ENCODE measurements at places on chromosomes 6 and 20.

- no peak for DNase-seq
Observed at GRCh38 chr20:5491455-5491854, 174.7 kb upstream of the PROKR2 start.

DNA sequence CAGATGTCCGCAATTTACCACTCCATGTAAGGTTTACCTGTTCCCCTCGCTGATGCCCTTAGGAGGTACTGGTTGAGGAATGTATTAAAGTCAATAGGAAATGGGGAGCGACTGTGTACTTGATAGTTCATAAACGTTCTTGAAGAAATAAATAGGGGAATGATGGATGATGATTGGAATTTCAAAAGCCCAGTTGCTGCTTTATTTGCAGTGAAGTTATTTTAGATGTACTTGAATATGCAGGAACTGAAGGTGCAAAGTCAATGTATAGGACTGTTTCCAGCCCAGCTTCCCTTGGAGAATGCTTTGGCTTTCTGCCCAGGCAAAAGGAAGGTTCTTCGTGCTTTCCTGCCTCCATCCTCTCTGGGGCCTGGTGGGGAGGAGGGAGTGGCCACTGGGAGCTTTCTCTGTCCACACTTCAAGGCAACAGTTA, 19.8 kb downstream of the ADGRF5 start:
- no peak for DNase-seq

DNA sequence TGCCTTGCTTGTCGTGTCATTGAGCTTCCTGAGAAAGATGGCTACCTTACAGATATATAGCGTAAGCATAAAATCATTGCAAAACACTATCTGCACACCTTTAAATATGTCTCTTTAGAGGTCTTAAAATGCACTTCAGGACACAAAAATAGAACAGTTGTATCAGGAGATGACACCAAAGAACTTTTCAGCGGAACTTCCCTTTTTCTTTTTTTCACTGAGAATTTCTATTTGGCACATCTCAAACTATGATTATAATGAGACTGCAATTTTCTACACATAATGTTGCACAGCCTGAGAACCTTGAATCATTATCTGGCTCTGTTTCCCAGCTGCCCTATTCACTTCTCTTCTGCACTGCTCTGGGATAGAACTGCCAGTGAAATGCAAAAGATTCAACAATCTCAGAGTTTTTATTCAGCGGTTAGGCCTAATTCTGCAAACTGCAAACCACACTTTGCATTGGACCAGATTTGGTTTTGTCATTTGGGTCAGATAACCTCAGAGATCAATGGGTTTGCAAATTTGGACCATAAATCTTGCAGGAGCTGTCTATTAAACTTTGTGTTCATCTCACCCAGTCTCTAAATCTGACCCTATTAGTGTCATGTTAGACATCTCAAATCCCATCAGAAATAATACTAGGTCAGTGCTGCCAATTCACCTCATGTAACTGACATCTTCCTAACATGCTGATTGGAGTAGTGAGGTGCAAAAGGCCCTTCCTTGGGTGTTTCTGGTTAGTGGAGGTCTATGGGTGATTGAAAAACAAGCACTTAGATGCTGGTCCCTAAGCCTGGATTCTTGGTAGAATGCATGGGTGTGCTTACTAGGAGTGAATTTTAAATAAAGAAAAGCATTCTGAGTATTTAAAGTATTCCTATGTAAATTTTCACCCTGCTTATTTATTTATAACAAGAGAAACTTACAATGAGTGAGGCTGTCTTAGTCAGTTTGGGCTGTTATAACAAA, 382.7 kb downstream of the UTRN start:
- no peak for DNase-seq

DNA sequence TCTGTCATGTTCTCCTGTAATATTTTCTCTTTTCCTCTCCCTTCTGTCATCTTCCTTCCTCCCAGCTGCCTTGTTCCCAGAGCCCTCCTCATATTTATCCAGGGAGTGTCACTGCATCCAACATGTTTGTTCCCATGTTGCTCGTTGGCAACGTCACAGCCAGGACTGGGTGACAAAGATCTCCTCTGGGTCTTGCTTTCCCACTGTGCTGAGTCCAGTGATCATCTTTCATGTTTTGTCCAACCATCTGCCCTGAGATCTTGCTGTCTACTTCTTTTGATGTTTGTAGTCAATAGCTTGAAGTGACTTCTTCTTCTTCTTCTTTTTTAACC, 26.6 kb downstream of the FARS2 start:
- no peak for DNase-seq

DNA sequence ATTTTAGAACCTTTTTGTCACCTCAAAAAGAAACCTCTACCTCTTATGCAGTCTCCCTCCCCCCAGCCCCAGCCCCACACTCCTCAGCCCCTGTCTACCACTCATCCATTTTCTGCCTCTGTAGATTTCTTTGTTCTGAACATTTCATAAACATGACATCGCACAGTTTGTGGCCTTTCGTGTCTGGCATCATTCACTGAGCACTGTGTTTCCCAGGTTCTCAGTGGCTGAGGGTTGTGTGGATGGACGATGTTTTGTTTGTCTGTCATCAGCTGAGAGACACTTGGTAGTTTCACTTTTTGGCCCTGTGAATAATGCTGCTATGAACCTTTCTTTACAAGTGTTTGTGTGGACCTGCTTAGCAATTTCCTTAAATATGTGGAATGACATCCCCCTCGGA, 64.5 kb downstream of the FAM120B start:
- no peak for DNase-seq
